ENCODE measurements at places on chromosomes 2 and 18.

- DNase-seq, result no peak
Observed at GRCh38 chr2:45696708-45697107, 45.2 kb downstream of the PRKCE start.

GRCh38 chr18:25810736-25811135, 279.7 kb downstream of the SS18 start:
- DNase-seq, result no peak

DNA sequence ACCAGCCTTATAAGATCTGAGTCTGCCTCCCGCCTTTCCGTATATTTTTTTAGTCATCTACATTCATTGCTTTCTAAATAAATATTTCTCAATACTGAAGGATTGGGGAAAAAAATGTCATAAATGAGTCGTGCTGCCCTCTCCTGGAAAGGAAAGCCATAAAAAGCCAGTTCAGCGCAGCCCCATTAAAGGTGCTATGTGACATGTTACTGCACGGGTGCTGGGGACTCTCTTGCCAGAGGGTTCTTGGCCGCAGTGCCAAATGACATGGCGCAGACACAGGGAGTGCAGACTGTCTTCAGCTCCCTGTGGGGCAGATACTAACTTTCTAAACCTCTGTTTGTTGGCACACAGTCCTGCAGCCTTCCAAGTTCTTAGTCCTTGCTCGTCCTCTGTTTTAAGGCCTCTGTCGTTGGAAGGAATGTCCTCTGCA, 53.7 kb upstream of the MAP3K20 start:
- DNase-seq, result no peak

DNA sequence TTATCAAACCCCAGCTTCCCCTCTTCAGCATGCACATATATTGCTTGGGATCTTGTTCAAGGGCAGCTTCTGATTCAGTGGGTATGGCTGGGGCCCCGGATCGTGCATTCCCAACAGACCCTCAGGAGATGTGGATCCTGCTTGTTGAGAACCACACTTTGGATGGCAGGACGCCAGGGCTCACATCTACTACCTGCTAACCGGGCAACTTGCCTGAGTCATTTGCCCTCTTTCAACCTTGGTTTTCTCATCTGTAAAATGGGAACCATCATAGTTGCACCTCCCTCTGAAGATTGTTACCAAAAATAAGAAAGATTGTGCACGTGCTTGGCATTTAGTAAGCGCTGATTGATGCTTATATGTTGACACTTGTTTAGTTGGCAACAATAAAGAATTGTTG, 154.6 kb downstream of the ACKR3 start:
- no peak for DNase-seq

- DNase-seq, result peak; percentile 27
Observed at GRCh38 chr18:49754866-49755265, 58.5 kb downstream of the ACAA2 start.

GRCh38 chr2:102122115-102122514, 20.4 kb upstream of the IL1R1 start:
- DNase-seq, result peak; percentile 98

GRCh38 chr18:50626317-50626716, 66.4 kb downstream of the MAPK4 start:
- DNase-seq, result no peak

Data from astrocyte (in vitro differentiated cells and primary cell).